Progenitor cell of endocrine pancreas (in vitro differentiated cells): ENCODE measurements at places on chromosomes 12 and 14. TPM values are rescaled to one million over a fixed set of nuclear protein-coding genes. Genes with fewer than 3 reads are reported as not detected.

DNA sequence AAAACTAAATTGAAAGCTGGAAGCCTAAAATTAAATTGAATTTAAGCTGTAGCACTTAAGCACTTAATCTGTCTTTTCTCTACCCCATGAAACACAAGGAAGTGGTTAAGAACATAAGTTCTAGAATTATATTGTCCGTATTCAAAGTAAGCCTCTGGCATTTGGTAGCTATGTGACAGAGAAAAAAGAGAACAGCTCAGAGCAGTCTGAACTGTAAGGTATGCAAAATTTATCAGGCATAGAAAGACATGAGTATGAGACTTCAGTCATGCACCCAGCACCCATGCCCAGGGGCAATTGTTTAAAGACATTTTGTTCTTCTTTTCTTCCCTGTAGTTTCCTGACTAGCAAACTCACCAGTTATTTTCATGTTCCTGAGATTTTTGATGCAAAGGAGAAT lies 116.7 kb downstream of the KCNMB4 start:
- no peak overlapping the region for H3K27ac ChIP-seq
- no peaks in the 10 kb centered on the region for H3K27me3 ChIP-seq
- H3K4me1 ChIP-seq, result no peaks in the 10 kb centered on the region
- DNase-seq, result no peak

- H3K4me3 ChIP-seq, result no peak overlapping the region
- no peaks in the 10 kb centered on the region for H3K4me1 ChIP-seq
- H3K36me3 ChIP-seq, result peaks cover 2% of the 10 kb centered on the region
- H3K27me3 ChIP-seq, result peaks cover 3% of the 10 kb centered on the region
- no peak overlapping the region for H3K27ac ChIP-seq
- no peak for DNase-seq
These were observed 21.8 kb upstream of the EGLN3 start for GRCh38 chr14:33972583-33973081.

- peak overlapping the region; percentile 95 for H3K27ac ChIP-seq
- DNase-seq, result no peak
- H3K4me3 ChIP-seq, result peak overlapping the region; percentile 87
- peaks cover 14% of the 10 kb centered on the region for H3K4me1 ChIP-seq
These were observed 58.9 kb downstream of the DDX51 start for GRCh38 chr12:132085291-132085635.

- H3K27ac ChIP-seq, result no peak overlapping the region
- H3K36me3 ChIP-seq, result peaks cover 6% of the 10 kb centered on the region
- peaks cover 14% of the 10 kb centered on the region for H3K27me3 ChIP-seq
- peak; percentile 30 for DNase-seq
These were observed 47.1 kb downstream of the BCAT1 start for GRCh38 chr12:24901576-24902461.

DNA sequence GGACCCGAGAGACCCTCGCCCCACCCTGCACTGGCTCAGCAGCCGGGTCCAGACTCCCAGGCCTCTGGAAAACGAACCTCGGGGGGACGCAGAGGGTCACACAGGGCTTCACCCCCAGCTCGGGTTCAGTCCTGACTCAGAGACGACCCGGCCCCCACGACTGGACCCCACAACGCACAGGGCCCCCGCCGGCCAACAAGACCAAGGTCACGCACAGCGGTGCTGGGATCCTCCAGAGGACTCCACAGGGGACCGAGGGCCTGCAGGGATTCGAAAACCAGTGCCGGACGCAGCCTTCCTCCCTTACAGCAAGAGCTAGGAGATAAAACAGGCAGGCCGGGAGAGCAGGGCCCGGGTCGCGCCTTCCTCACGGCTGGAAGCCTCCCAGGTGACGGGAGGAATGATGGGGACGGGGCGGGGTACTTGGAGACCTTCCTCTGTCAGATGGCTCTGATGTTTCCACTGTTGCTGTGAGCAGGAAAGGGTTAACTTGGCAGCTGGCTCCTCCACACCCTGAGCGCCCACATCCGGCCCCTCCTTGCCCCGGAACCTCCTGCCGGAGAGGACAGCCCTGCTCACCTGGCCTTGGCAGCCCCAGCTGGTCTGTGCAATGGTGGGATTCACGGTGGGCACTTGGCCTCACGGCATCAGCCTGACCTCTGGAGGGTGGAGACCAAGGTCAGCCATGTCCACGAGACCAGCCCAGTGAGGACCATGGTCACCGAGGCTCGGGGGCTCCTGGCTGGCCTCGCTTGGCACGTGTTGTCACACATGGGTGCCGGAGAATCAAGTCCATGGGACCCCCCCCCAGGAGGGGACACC lies 46.2 kb downstream of the GALNT9 start:
- H3K4me1 ChIP-seq, result no peaks in the 10 kb centered on the region
- H3K4me3 ChIP-seq, result no peak overlapping the region
- H3K27me3 ChIP-seq, result peaks cover 39% of the 10 kb centered on the region
- DNase-seq, result no peak
- no peaks in the 10 kb centered on the region for H3K36me3 ChIP-seq

Gene ANKS1B
- 10.1 and 14.0 TPM in 2 replicates for total RNA-seq

Gene MMP19
- total RNA-seq, result 0.62 and 0.89 TPM in 2 replicates
